ENCODE measurements at places on chromosomes 5 and 9.

- H3K4me1 ChIP-seq, result no peaks in the 10 kb centered on the region
- H3K27me3 ChIP-seq, result peaks cover 4% of the 10 kb centered on the region
- H3K27ac ChIP-seq, result no peak overlapping the region
Measured at GRCh38 chr9:97958812-97959511, 21.0 kb upstream of the HEMGN start.

DNA sequence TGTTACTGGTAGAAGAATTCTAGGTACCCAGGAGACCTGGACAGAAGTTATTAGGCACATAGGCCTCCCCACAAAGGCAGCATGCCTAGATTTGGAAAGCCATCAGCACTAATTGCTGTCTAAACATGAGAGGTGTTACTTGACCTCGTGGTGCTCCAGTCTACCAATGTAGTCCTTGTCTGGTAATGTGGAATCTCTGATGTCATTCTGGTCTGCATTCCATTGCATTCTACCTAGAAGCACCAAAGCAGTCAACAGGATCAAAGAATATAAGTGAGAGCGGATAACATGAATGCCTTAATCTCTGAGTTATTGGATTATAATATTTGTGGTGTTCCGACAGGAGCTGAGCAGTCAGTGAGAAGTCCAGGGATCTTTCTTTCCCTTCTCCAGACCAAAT, 175.2 kb downstream of the PSAT1 start:
- H3K27ac ChIP-seq, result no peak overlapping the region
- no peaks in the 10 kb centered on the region for H3K27me3 ChIP-seq
- no peak for DNase-seq
- no peaks in the 10 kb centered on the region for H3K36me3 ChIP-seq
- no peak overlapping the region for H3K4me3 ChIP-seq

- no peaks in the 10 kb centered on the region for H3K27me3 ChIP-seq
- H3K4me1 ChIP-seq, result peaks cover 3% of the 10 kb centered on the region
- peaks cover 46% of the 10 kb centered on the region for H3K36me3 ChIP-seq
- no peak for DNase-seq
- no peak overlapping the region for H3K27ac ChIP-seq
Measured at GRCh38 chr9:132644251-132644650, 25.5 kb downstream of the DDX31 start.

DNA sequence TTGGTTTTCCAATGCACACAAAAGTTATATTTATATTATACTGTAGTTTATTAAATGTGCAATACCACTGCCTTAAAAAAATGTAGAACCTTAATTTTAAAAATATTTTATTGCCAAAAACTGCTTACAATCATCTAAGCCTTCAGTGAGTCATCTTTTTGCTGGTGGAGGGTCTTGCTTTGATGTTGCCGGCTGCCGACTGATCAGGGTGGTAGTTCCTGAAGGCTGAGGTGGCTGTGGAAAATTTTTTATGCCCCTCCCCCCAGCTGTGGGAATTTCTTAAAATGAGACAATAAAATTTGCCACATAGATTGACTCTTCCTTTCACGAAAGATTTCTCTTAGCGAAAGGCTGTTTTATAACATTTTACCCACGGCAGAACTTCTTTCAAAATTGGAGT, 75.9 kb upstream of the SLC25A51 start:
- H3K27me3 ChIP-seq, result no peaks in the 10 kb centered on the region
- no peak for DNase-seq
- peaks cover 13% of the 10 kb centered on the region for H3K36me3 ChIP-seq
- H3K27ac ChIP-seq, result peak overlapping the region; percentile 13

DNA sequence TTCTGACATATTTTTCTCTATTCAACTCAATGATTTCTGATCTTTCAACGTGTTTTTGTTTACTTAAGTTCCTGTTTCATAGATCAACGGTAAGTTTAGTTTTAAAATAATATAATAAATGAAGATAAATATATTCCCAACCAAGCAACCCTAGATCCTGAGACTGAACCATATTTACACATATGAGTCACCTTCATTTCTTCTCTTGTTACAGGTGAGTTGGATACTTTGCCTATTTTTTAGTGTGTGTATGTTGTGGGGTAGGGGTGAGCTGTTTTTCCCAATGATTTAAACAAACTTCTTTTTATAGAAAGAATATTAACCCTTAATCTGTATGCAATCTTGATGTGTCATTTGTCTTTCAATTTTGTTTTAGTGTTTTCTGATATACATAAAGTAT, 186.9 kb downstream of the MCTP1 start:
- no peaks in the 10 kb centered on the region for H3K27me3 ChIP-seq
- H3K27ac ChIP-seq, result no peak overlapping the region
- H3K4me1 ChIP-seq, result no peaks in the 10 kb centered on the region
- no peaks in the 10 kb centered on the region for H3K36me3 ChIP-seq
- DNase-seq, result no peak

GRCh38 chr5:154972476-154973080, 31.7 kb downstream of the MRPL22 start:
- no peaks in the 10 kb centered on the region for H3K27me3 ChIP-seq
- no peaks in the 10 kb centered on the region for H3K4me1 ChIP-seq
- peak; percentile 44 for DNase-seq
- peaks cover 11% of the 10 kb centered on the region for H3K36me3 ChIP-seq

DNA sequence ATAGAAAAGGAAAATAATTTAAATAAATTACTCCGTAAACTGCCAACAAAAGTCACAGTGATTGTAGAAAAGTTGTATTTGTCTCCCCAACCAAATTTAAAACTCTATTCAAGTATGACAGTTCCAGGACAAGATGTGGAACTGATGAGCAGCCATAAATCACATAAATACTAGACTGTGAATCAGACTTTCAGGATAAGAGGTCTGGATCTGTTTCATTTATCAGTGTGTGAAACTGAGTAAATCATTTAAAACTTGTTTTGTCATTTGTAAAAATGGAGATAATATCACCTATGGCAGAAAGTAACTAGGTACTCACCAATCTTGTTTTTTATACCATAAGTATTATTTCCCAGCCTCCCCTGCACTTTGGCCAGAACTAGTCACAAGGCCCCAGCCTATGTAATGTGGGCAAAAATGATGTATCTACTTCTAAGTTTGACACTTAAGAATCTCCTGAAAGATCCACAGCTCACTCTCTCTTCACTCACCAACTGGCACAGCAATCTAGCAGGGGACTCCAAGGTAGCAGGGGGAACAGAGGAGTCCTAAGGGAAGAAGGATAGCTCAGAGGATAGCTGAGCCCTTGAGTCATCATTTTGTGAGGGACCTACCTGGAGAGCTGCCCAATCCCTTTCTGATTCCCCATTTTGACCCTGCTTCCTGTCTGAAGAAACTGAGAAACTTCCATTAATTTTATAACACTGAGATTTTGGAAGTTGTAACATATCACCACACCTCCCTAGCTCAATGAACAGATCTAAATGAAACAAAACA, 31.6 kb downstream of the TMEM161B start:
- no peaks in the 10 kb centered on the region for H3K27me3 ChIP-seq
- H3K27ac ChIP-seq, result no peak overlapping the region
- H3K36me3 ChIP-seq, result peaks cover 15% of the 10 kb centered on the region

- no peak overlapping the region for H3K4me3 ChIP-seq
- no peak for DNase-seq
- H3K4me1 ChIP-seq, result peaks cover 73% of the 10 kb centered on the region
- H3K27me3 ChIP-seq, result no peaks in the 10 kb centered on the region
Measured at GRCh38 chr9:87122947-87123685, 175.8 kb upstream of the GAS1 start.

DNA sequence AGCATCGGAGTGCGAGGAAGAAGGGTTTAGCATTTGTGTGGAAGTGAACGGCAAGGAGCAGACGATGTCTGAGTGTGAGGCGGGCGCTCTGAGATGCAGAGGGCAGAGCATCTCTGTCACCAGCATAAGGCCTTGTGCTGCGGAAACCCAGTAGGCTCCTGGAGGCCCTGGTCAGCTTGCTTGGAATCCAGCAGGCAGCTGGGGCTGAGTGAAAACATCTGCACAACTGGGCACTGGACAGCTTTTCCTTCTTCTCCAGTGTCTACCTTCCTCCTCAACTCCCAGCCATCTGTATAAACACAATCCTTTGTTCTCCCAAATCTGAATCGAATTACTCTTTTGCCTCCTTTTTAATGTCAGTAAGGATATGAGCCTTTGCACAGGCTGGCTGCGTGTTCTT, 72.1 kb downstream of the C7 start:
- no peaks in the 10 kb centered on the region for H3K4me1 ChIP-seq
- no peak for DNase-seq
- H3K36me3 ChIP-seq, result no peaks in the 10 kb centered on the region
- no peak overlapping the region for H3K4me3 ChIP-seq
- no peak overlapping the region for H3K27ac ChIP-seq

- DNase-seq, result no peak
- no peak overlapping the region for H3K4me3 ChIP-seq
- peaks cover 4% of the 10 kb centered on the region for H3K27me3 ChIP-seq
- no peaks in the 10 kb centered on the region for H3K4me1 ChIP-seq
Measured at GRCh38 chr5:143979044-143979690, 167.2 kb downstream of the HMHB1 start.

DNA sequence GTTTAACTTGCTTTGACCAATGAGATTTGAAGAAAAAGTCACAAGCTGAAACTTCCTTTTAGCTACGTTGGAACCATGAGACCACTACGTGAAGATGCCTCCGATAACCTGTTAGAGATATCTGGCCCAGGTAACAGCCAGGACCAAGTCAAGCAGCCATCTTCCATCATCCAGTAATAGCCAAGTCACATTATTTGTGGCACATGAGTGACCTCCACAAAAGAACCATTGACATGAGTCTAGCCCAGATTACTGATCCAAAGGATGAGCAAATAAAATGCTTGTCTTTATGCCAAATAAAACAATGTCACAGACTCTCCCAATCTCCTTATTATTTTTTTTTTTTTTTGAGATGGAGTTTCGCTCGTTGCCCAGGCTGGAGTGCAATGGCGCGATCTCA, 1.6 kb downstream of the DEPDC1B start:
- no peaks in the 10 kb centered on the region for H3K27me3 ChIP-seq
- no peak for DNase-seq
- peak overlapping the region; percentile 99 for H3K27ac ChIP-seq
- peak overlapping the region; percentile 93 for H3K4me3 ChIP-seq
- H3K36me3 ChIP-seq, result peaks cover 3% of the 10 kb centered on the region

DNA sequence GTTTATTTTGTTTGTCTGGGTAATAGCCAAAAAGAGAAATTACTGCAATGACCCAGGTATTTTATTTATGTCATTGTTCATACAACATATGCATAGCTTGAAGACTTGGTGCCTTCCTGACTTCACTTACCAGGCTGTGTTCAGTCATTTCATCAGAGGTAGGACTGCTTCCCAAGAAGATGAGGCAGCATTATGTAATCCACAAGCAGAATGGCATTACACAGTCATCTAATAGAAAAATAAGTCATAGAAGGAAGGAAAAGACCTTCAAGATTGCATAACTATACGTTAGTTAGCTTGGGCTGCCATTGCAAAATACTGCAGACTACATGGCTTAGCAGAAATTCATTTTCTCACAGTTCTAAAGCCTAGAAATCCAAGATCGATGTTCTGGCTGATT, 167.5 kb downstream of the NMUR2 start:
- DNase-seq, result no peak
- H3K27ac ChIP-seq, result no peak overlapping the region
- H3K36me3 ChIP-seq, result no peaks in the 10 kb centered on the region
- no peaks in the 10 kb centered on the region for H3K4me1 ChIP-seq

DNA sequence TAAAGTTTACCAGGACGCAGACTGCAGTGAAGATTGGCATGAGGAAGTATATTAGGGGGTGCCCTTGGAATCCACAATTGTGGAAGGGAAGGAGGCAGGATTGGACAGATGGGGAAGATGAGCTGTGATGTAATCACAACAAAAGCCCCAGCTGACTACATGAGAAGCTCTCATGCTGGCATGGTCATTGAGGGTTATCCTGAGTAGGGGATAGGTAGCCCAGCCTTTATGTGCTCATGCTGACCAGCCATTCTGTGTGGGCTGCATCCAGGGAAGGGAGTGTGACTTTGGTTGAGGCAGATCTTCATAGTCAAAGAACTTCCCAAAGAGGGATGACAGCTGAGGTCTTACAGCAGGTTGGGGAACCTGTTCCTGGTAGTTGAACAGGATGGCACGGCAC, 52.0 kb upstream of the RANBP6 start:
- peaks cover 23% of the 10 kb centered on the region for H3K27me3 ChIP-seq
- H3K4me1 ChIP-seq, result no peaks in the 10 kb centered on the region
- DNase-seq, result no peak
- no peak overlapping the region for H3K27ac ChIP-seq
- no peak overlapping the region for H3K4me3 ChIP-seq

- no peaks in the 10 kb centered on the region for H3K27me3 ChIP-seq
- H3K4me3 ChIP-seq, result no peak overlapping the region
- H3K36me3 ChIP-seq, result no peaks in the 10 kb centered on the region
- H3K27ac ChIP-seq, result no peak overlapping the region
- H3K4me1 ChIP-seq, result peaks cover 3% of the 10 kb centered on the region
Measured at GRCh38 chr9:115717711-115718173, 435.8 kb upstream of the PAPPA start.

DNA sequence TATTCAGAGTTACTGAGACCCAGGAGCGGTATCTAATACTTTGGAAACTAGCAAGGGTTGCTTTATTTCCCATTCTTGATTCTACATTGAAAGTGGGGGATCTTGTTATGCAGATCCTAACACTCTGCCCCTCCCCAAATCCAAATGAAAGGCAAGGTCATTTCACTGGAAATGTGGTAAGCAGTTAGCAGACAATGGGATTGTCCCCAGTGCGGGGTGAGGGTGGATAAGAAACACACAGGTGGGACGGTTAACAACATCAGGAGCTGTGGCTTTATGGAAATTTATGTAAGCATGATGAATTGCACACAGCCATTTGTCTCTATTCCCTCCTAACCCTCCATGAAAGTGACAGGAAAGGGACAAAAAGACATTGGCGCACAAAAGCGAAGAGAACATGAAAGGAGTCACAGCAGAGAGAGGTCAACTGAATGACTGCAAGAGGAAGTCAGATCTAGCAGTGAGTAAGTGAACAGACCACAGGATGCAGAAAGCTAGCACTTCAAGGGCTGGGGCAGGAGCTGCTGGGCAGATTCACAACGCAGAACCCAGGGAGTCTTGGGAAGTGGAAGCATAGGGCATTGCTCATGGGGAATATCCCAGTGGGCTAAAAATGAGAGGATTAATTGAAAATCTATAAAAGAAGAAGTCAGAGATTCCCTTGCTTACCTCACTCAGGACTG, 184.4 kb downstream of the HSD17B3 start:
- peaks cover 11% of the 10 kb centered on the region for H3K27me3 ChIP-seq
- DNase-seq, result no peak
- no peak overlapping the region for H3K4me3 ChIP-seq
- no peak overlapping the region for H3K27ac ChIP-seq
- no peaks in the 10 kb centered on the region for H3K36me3 ChIP-seq

- no peak for DNase-seq
- H3K27me3 ChIP-seq, result peaks cover 48% of the 10 kb centered on the region
- no peaks in the 10 kb centered on the region for H3K36me3 ChIP-seq
- H3K4me3 ChIP-seq, result no peak overlapping the region
- H3K4me1 ChIP-seq, result peaks cover 6% of the 10 kb centered on the region
Measured at GRCh38 chr5:173490681-173491080, 125.8 kb downstream of the BOD1 start.
